Stimulated activated CD4-positive, alpha-beta T cell treated with anti-CD3 and anti-CD28 coated beads, Interleukin-15, amount 100 ng/mL, for 24 hours (primary cell): ENCODE measurements at places on chromosomes 7 and 10.
A peak's percentile ranks its signal among the peaks of the same experiment; 100 is the strongest.

DNA sequence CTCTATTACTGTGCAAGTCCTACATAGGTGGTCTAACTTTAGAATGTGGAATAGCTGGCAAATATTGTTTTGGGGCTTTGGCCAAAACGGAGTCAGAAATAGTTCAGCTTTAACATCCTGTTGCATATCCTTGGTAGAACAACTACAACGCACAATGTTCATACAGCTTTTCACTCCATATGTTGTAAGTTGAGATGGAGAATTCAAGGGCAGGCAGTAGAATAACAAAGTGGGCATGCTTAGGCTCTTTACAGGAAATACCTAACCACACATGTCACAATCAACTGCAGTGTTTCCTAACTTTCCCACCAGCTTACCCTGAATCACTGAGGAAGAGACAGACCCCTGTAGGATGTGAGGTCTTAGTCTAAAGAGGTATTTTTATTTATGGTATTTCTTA, 122.3 kb downstream of the PPP1R3A start:
- DNase-seq = no peak

GRCh38 chr10:5818894-5819293, 5.7 kb upstream of the GDI2 start:
- DNase-seq = no peak

GRCh38 chr7:10770176-10770575, 203.5 kb upstream of the PHF14 start:
- no peak for DNase-seq

GRCh38 chr7:107027208-107027607, 17.3 kb upstream of the PRKAR2B start:
- no peak for DNase-seq

GRCh38 chr7:151880688-151881087, 3.8 kb upstream of the PRKAG2 start:
- no peak for DNase-seq

GRCh38 chr10:59384761-59385160, 22.4 kb upstream of the FAM13C start:
- DNase-seq = no peak

GRCh38 chr7:25215694-25216335, 12.5 kb downstream of the NPVF start:
- DNase-seq = no peak

DNA sequence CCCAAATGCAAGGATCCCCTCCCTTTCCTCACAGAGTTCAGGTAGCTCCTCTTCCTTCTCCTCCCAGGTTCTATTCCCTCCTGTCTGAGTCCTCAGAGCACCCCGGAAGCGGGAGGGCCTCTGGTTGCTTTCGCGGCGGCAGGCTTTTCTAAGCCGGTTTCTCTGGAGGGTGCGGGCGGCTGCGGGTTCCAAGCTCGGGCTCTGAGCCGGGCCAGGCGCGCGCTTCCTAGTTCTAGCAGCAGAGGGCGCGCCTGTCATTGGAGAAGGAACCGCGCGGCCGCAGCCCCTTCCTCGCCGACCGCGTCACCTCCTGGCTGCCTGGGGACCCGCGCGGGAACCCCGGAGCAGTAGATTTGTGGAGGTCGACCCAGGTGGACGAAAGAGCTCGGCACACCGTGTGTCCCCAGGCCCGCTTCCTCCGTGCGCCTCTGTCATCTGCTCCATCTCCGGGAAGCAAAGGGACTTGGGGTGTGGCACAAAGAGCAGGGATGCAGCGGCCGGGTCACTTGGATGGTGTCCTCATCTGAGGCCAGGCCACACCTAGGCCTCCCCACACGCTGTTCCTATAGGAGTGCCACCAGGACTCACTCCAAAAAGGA, 389.0 kb upstream of the PODXL start:
- DNase-seq = peak; percentile 59
